DMS79 treated with DMSO at 0.1 percent for 48 hours (cell line): ENCODE measurements at places on chromosomes 3 and 15.

GRCh38 chr3:162863579-162863978, 1367.0 kb downstream of the OTOL1 start:
- no peak for DNase-seq

DNA sequence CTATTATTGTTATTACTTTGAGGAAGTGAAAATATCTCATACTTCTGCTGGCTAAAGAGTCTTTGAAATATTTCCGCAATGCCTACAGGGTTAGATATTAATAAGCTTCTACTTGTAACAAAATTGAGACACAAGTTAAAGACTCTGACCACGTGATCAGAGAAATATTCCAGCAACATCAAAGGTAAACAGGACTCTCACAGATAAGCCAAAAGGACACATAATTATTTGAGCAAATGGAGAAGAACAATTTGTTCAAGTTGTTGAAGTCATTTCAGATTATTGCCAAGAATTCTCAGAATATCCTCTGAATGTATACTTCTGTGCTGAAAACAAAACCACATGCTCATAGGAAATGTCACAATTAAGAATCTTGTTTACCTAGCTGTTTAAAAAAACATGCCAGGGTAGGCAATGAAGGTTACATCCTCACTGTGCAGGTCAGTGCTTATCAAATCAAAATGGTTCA, 225.8 kb upstream of the ALCAM start:
- DNase-seq: no peak

DNA sequence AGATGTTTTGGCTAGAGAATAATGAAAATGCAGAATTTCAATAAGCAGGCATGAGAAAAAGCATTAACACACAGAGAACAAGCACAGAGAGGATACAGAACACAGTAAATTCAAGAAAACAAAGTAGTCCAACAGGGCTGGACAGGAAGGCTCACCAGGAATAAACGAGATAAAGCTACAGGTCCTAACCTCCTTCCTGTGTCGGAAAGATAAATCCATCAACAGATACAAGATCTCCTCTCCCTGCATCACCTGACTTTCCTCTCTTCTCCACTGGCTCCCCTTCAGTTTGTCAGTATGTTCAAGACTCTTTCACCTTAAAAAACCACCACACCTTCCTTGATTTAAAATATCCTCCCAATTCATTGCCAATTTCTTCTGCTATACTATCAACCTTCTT, 11.4 kb downstream of the CPEB1 start:
- no peak for DNase-seq

GRCh38 chr3:28242519-28242918, 1.1 kb downstream of the CMC1 start:
- DNase-seq: no peak

DNA sequence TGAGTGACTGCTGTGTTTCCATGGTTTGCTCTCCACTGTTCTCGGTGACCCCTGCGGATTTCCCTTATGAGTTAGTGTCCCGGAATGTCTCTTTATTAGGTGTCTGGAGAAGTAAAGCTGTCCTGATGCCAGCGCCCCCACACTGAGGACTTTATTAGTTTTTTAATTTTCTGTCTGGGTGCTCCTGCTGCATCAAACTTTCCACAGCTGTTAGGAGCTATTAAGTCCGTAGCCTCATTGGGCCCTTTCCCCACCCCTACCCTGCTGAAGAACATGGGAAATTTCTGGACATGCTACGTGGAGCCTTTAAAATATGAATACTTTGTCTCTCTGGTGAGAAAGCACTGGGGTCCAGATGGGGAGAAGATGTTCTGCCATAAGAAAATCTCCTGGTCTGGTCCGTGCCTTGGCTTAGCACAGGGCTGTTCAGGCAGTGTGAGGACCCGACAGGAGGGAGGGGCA, 161.7 kb upstream of the HES1 start:
- no peak for DNase-seq
